ENCODE measurements at places on chromosomes 2 and 18.

GRCh38 chr2:29314816-29315571, 199.8 kb downstream of the CLIP4 start:
- H3K4me3 ChIP-seq, result no peak overlapping the region
- no peaks in the 10 kb centered on the region for H3K4me1 ChIP-seq
- no peaks in the 10 kb centered on the region for H3K27me3 ChIP-seq
- peak; percentile 61 for DNase-seq

- peak overlapping the region; percentile 87 for H3K4me3 ChIP-seq
- no peaks in the 10 kb centered on the region for H3K27me3 ChIP-seq
- H3K4me1 ChIP-seq, result no peaks in the 10 kb centered on the region
- H3K27ac ChIP-seq, result peak overlapping the region; percentile 95
- DNase-seq, result no peak
- peaks cover 26% of the 10 kb centered on the region for H3K36me3 ChIP-seq
Observed at GRCh38 chr2:73232403-73233153, 461 bp downstream of the PRADC1 start.

GRCh38 chr2:148979164-148979918, 59.2 kb upstream of the LYPD6B start:
- H3K27ac ChIP-seq, result peak overlapping the region; percentile 21
- H3K4me3 ChIP-seq, result no peak overlapping the region
- DNase-seq, result no peak
- no peaks in the 10 kb centered on the region for H3K4me1 ChIP-seq
- H3K36me3 ChIP-seq, result no peaks in the 10 kb centered on the region

DNA sequence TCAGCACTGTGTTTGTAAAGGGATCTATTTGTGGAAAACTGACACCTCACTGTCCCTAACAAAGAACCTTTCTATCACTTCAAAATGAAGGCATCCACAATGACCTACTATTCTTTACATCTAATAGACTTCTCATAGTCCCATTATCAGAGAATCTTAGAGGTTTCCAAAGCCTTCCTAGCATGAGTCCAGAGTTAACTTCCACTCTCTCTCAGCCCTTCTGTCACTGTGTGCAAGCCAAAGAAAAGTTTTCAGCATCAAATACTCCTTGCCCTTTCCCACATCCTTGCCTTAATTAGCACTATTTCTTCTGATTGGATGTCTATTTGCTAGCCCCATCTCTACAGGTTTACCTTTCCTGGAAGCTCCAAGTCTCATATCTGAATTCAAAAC, 178.5 kb downstream of the ERBB4 start:
- DNase-seq, result no peak
- H3K36me3 ChIP-seq, result no peaks in the 10 kb centered on the region
- H3K4me1 ChIP-seq, result peaks cover 8% of the 10 kb centered on the region
- no peaks in the 10 kb centered on the region for H3K27me3 ChIP-seq
- H3K4me3 ChIP-seq, result no peak overlapping the region
- no peak overlapping the region for H3K27ac ChIP-seq

- no peak for DNase-seq
- no peaks in the 10 kb centered on the region for H3K4me1 ChIP-seq
- no peaks in the 10 kb centered on the region for H3K36me3 ChIP-seq
- no peak overlapping the region for H3K4me3 ChIP-seq
Observed at GRCh38 chr2:217055624-217056023, 195.8 kb upstream of the TNP1 start.

DNA sequence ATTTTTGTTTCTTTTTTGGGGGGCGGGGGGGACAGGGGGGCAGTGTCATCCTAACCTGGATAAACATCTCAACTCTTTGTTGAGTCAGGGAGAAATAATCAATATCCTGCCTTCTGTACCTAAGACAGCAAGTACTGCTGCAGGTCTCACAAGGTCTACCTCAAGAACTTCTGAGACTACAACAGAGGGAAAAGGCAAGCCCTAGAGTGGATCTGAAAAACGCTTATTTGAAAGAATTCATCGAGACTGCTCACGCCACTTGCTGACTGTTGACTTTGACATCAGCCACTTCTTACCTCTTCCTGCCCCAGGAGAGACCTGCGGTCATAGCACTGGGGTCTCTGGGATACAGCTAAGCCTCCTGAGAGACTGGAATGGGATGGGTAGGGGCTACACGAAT, 8.4 kb downstream of the HDLBP start:
- no peaks in the 10 kb centered on the region for H3K36me3 ChIP-seq
- no peak for DNase-seq
- no peak overlapping the region for H3K4me3 ChIP-seq
- no peak overlapping the region for H3K27ac ChIP-seq
- no peaks in the 10 kb centered on the region for H3K4me1 ChIP-seq
- H3K27me3 ChIP-seq, result no peaks in the 10 kb centered on the region

DNA sequence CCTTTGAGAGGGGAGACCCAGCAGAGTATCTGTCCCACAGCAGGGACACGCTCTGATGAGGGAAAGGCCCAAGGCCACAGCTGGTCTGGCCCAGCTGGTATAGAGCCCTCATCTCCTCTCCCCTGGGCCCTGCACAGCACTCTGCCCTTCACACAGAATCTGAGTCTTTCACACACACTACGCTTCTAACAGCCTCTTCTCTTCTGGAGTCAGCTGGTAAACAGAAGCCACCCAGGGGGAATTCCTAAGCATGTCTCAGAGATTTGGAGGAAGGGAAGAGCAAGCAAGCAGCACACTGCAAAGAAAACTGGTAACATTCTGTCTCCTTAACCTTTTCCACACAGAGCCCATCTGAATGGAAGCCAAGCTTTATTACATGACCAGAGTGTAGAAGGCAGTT, 121.1 kb upstream of the ACAA2 start:
- DNase-seq, result peak; percentile 34
- H3K4me3 ChIP-seq, result no peak overlapping the region
- H3K27ac ChIP-seq, result no peak overlapping the region
- no peaks in the 10 kb centered on the region for H3K27me3 ChIP-seq
- H3K36me3 ChIP-seq, result no peaks in the 10 kb centered on the region

- no peaks in the 10 kb centered on the region for H3K27me3 ChIP-seq
- H3K27ac ChIP-seq, result no peak overlapping the region
- H3K4me1 ChIP-seq, result no peaks in the 10 kb centered on the region
- H3K36me3 ChIP-seq, result no peaks in the 10 kb centered on the region
Observed at GRCh38 chr18:78787751-78788150, 191.9 kb upstream of the SALL3 start.

DNA sequence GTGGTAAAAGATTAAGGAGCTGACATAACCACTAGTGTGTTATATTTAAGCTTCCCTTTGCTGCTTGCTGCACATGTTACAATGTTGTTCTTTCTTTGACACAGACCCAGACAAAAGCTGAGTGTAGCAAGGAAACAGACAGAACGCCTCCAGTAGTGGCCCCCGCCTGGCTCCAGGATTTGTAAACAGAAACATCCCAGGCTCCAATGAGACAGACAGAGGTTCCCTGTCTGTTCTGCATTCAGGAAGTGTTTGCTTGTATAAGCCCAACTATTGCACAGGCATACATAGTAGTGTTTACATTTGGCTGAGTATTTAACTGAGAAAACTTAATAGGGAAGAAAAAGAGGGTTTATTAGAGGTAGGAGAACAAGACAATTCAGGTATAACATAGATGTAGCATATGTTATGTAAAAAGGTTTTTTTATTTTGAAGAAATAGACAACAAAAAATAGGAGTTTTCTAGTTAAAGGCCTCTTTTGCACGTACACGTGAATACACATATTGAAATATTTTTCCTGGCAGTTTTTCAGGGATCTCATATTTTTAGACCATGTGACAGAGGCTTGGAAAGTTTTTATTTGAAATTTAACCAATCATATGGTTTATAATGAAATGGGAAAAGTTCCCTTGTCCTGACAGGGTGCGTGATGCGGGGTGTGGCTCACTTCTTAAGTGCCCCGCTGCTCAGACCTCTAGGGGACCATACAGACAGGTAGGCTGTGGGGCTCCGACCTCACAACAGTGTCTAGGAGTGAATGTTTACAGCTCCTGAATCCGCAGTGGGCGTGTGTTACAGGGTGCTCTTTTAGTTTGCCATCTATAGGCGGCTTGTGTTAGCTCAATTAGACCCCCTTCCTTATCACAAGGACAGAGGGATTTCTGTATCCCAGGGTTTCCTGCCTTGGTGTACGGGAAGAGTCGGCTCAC, 118.4 kb downstream of the BMPR2 start:
- no peak for DNase-seq
- H3K36me3 ChIP-seq, result no peaks in the 10 kb centered on the region
- H3K4me1 ChIP-seq, result no peaks in the 10 kb centered on the region
- no peaks in the 10 kb centered on the region for H3K27me3 ChIP-seq
- no peak overlapping the region for H3K4me3 ChIP-seq

DNA sequence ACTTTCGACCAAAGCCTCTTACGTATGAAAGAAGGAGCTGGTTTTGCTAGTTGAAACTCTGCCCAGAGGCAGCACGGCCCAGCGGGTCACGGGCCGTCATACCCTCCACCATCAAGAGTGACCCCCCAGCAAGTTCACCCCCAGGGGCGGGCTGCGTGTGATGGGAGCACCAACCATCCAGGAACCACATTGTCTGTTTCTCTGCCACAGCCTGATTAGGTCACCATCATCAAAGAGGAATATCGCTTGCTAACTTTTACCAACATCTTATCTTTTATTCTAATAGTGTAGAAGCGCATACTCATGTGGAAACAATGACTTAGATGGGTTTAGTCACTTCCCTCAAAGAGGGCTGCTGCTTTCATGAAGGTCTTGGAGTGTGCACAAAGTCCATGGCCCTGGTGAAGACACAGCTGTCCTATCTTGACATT, 116.6 kb upstream of the SMIM21 start:
- H3K27me3 ChIP-seq, result no peaks in the 10 kb centered on the region
- no peak overlapping the region for H3K4me3 ChIP-seq

GRCh38 chr2:69061525-69061924, 48.5 kb downstream of the ANTXR1 start:
- H3K4me1 ChIP-seq, result no peaks in the 10 kb centered on the region
- H3K36me3 ChIP-seq, result no peaks in the 10 kb centered on the region
- no peaks in the 10 kb centered on the region for H3K27me3 ChIP-seq
- H3K4me3 ChIP-seq, result no peak overlapping the region

GRCh38 chr2:96701636-96702035, 38.2 kb downstream of the LMAN2L start:
- peaks cover 25% of the 10 kb centered on the region for H3K36me3 ChIP-seq
- no peak overlapping the region for H3K27ac ChIP-seq
- H3K27me3 ChIP-seq, result no peaks in the 10 kb centered on the region
- H3K4me1 ChIP-seq, result no peaks in the 10 kb centered on the region
- no peak overlapping the region for H3K4me3 ChIP-seq
- no peak for DNase-seq

DNA sequence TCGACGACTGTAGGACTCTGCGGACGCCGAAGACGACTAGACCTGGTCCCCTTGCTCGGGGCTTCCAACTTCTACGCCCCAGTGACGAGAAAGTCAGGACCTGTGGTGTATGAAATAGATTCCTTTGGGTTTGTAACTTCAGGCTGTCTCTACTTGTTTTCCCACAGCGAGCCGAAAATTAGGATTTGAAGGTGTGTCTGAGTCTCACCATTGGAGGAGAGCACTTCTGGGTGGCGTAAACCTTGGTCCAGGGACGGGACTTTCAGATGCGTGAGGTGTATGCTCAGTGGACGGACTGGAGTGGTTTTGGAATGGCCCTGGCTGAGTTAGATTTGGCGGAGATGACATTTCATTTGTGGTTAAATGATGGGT, 1.3 kb downstream of the BIRC6 start:
- peak overlapping the region; percentile 99 for H3K27ac ChIP-seq
- no peak for DNase-seq
- H3K27me3 ChIP-seq, result no peaks in the 10 kb centered on the region
- peaks cover 29% of the 10 kb centered on the region for H3K4me1 ChIP-seq
- no peaks in the 10 kb centered on the region for H3K36me3 ChIP-seq

- no peaks in the 10 kb centered on the region for H3K27me3 ChIP-seq
- peaks cover 6% of the 10 kb centered on the region for H3K36me3 ChIP-seq
- H3K4me1 ChIP-seq, result peaks cover 59% of the 10 kb centered on the region
- peak overlapping the region; percentile 98 for H3K27ac ChIP-seq
Observed at GRCh38 chr18:75204732-75205513, 4.0 kb downstream of the PTGR3 start.

DNA sequence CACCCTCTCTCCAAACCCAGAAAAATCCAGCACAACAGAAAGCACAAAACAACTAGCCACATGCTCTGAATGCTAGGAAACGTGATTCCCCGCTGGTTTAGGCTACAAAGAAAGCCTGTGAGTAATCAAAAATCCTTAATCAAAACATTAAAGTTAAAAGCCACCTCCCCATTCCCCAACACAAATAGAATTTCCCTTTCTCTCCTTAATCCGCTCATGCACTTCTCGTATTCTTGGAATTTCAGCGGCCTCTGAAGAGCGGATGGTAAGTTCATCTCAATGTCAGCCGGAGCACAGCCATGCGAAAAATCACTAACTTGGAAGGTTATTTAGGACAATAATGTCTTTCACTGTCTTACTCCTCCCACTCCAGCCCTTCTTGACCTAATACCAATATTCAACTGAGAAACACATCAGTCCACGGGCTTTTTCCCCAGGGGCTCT, 126.7 kb downstream of the OSBPL1A start:
- peak overlapping the region; percentile 86 for H3K27ac ChIP-seq
- H3K36me3 ChIP-seq, result no peaks in the 10 kb centered on the region
- H3K27me3 ChIP-seq, result no peaks in the 10 kb centered on the region
- H3K4me3 ChIP-seq, result peak overlapping the region; percentile 71

GRCh38 chr2:26922405-26923188, 47.8 kb upstream of the MAPRE3 start:
- no peak overlapping the region for H3K4me3 ChIP-seq
- no peak for DNase-seq
- H3K27ac ChIP-seq, result no peak overlapping the region
- H3K27me3 ChIP-seq, result no peaks in the 10 kb centered on the region
- H3K4me1 ChIP-seq, result no peaks in the 10 kb centered on the region
- H3K36me3 ChIP-seq, result no peaks in the 10 kb centered on the region

DNA sequence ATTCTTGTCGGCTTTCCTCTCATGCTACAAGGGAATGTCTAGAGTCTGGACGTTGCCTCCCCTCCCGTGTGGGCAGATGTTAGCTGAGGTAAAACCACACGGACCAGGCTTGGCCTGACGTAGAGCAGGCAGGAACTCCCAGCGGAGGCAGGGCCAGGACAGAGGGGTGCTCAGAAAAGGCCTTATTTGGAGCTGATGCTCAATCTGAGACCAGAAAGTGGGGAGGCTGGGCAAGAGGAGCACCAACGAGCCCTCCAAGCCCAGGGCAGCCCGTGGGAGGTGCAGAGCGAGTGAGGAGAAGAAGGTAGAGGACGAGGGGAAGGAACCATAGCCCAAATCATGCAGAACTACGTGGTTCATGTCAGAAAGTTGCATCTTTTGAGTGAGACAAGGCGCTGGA, 9.0 kb downstream of the TEX51 start:
- peak; percentile 23 for DNase-seq
- H3K36me3 ChIP-seq, result no peaks in the 10 kb centered on the region
- H3K27ac ChIP-seq, result no peak overlapping the region
- no peaks in the 10 kb centered on the region for H3K27me3 ChIP-seq
- H3K4me3 ChIP-seq, result no peak overlapping the region

DNA sequence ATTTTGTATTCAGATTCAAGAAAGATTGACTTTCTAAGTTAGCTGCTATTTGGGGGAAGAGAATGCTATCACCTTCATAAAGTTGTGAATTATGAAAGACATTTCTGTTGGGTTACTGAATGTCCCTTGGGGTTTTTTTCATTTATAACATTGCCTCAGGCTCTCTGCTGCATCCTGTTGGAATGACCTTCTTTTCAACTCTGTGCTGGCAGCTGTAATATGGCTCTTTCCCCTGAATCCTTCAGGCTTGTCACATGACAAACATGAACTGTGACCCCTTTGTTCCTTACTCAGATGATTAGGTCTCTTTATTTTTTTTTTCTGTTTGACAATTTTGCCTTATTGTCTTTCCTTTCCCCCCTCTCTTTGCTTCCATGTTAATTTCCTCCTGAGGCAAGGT, 159.8 kb downstream of the TAF4B start:
- DNase-seq, result no peak
- no peaks in the 10 kb centered on the region for H3K36me3 ChIP-seq
- H3K4me1 ChIP-seq, result no peaks in the 10 kb centered on the region
- no peak overlapping the region for H3K27ac ChIP-seq
- H3K27me3 ChIP-seq, result no peaks in the 10 kb centered on the region
- no peak overlapping the region for H3K4me3 ChIP-seq
